Effector CD4-positive, alpha-beta T cell (primary cell): ENCODE measurements at places on chromosomes 5 and 9.

- DNase-seq: no peak
These were observed 17.0 kb downstream of the CTSL start for GRCh38 chr9:87742813-87743428.

- no peak for DNase-seq
These were observed 12.3 kb downstream of the IFNA21 start for GRCh38 chr9:21154018-21154608.

DNA sequence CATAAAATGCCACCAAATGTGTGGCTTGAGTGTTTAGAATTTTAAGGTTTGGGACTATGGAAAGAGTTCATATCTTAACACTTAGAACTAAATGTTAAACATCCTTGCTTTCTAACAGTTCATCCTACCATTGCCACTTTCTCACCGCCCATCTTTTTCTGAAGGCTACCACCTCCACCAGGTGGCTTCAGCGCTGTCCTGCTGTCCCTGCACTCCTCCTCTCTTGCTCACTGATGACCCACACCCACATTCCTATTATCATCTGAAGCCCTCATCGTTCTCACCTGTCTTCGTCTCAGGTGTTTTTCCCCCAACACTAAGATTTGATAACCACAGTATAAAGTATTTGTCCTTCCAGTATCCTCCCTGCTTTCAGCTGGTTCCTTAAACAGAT, 7.4 kb downstream of the MEGF10 start:
- DNase-seq: no peak

- DNase-seq: no peak
These were observed 97.7 kb upstream of the KIF2A start for GRCh38 chr5:62208218-62208852.

- DNase-seq: no peak
These were observed 101.7 kb downstream of the RANBP17 start for GRCh38 chr5:170963521-170963920.

GRCh38 chr9:104675611-104676010, 18.7 kb upstream of the OR13D1 start:
- no peak for DNase-seq

DNA sequence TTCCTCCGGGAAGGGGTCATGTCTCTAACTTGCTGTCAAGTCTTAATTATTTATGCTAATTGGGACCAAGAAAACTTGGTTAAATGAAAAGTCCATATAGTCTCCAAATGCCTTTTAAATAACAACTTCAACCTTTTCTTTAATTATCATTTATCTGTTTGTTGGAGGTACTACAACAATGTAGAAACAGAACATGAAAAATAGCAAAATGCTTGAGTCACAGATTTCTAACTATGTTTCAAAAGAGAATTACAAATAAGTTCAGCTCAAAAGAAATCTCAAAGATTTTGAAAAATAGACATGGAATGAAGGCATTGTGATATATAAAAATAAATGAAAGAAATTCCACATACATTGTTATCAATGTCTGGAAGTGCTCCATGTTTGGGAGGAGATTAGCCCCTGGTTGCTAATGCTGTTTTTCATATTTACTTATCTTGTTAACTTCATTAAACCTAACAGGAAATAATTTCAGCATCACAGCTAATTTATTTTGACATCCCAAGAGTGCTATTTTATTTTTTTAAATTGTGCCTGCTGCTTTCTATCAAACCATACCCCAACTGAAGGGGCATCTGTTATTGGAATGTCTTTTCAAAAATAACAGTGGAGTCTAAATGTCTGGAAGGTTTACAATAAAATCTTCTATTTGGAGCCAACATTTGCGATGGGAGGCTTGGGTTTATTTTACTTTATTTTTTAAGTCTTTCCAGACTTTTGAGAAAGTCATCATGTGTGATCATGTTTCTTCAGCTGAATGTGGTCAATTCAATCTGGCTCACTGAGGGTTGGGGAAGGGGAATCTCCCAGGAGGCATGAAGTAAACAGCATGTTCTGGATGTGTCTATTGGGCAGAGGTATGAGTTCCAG, 53.1 kb upstream of the ANKRD55 start:
- no peak for DNase-seq

- no peak for DNase-seq
These were observed 316.4 kb upstream of the TUSC1 start for GRCh38 chr9:25994605-25995004.

DNA sequence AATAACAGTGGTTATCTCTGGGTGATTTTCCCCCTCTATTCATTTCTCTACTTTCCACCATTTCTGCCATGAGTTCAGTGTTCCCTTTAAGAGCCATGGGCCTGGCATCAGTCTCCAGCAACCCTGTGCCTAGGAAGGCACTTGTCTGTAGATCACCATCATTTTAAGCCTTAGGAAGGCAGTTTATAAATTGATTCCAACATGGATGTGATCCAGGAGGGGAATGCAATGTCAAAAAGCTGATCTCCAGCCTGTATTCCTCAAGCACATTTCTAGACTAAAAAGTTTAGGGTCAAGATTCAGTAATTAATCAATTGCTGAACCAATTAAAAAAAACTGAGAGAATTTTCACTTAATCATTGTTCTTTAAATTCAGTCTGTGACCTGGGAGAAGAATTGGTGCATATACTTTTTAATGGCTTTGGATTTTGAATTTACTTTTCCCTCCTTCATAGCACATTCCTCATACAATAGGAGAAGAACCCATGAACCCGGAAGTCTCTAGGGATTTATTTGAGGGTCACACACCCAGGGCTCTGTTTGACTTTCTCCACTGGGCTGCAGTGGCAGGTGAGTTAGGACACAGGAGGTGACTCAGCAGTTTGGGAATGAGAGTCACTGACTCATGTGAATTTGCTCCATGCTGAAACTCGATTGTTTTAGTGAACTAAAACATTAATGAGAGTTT, 6.1 kb upstream of the ERMP1 start:
- DNase-seq: no peak

GRCh38 chr9:33048054-33048465, 23.0 kb downstream of the DNAJA1 start:
- no peak for DNase-seq

DNA sequence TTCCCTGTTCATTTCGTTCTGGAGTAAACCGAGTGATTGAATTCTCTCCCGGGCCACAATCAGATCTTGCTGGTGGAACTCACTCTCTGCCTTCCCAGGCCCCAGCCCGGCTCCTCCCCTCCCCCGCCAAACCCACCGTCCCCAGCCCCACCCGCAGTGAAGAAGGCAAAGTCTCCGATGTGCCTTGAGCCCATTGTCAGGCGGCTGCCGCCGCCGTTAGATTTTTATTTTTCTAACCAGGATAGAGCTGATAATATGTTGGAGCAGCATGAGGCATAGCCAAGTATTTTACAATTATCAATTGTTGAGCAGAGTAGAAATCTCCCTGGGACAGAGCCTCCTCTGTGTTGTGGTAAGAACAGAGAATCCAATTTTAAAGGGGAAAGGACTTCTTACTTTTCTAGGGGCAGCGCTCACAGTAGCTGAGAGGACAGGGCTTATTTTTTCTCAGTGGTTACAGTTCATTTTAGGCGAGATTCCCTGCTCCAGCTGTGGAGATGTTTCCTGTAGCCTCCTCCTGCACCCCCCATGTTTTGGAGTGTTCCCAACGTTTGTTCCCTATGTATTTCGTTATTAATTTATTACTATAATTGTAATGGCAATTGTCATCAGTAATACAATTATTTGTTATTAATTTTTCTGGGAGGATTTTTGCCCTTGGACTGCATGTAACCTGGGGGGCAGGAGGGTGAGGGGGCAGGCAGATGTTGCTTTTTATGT, 1.3 kb downstream of the PSAT1 start:
- DNase-seq: no peak

GRCh38 chr9:33043671-33044070, 18.6 kb downstream of the DNAJA1 start:
- no peak for DNase-seq

- DNase-seq: no peak
These were observed 72.0 kb downstream of the PPARGC1B start for GRCh38 chr5:149802008-149802680.
